ENCODE measurements at places on chromosomes 16 and 17.
A peak's percentile ranks its signal among the peaks of the same experiment; 100 is the strongest.

DNA sequence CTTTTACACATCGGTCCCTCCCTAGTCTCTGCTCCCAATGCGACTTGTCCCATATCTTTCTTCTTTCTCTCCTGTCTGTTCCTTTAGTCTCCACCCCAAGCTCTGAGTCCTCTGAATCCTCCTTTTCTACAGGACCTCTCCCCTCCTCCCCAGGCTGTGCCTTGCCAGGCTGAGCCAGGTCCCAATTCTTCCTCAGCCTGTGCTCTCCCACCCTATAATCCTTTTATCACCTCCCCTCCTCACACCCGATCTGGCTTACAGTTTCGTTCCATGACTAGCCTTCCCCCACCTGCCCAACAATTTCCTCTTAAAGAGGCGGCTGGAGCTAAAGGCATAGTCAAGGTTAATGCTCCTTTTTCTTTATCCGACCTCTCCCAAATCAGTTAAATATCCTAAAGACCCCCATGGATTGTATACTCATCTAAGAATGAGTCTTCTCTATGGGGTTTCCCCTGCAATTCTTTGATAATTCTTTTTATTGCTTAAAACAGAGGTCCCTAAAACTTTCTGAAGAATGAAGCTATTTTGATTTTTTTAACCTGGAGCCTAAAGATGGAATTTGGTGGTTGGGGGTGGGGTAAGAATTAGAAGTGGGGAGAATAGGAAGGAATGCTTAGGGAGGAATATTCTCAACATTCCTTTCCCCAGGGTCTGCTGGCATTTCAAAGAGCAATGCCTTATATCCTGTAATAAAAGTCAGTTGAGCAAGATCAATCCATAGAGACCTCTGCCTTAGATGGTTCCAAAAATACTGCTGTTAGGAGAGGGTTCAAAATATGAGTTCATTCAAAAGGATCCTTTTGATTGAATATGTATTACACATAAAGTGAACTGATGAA, 102.8 kb downstream of the MYO1D start:
- no peak for DNase-seq

GRCh38 chr16:79897104-79897452, 296.5 kb upstream of the MAF start:
- DNase-seq, result no peak

- DNase-seq, result no peak
Measured at GRCh38 chr16:88597856-88598491, 27.8 kb downstream of the ZC3H18 start.

GRCh38 chr17:47929218-47930000, 12.0 kb upstream of the PNPO start:
- DNase-seq, result no peak

- no peak for DNase-seq
Measured at GRCh38 chr16:47506800-47507199, 45.7 kb downstream of the PHKB start.

DNA sequence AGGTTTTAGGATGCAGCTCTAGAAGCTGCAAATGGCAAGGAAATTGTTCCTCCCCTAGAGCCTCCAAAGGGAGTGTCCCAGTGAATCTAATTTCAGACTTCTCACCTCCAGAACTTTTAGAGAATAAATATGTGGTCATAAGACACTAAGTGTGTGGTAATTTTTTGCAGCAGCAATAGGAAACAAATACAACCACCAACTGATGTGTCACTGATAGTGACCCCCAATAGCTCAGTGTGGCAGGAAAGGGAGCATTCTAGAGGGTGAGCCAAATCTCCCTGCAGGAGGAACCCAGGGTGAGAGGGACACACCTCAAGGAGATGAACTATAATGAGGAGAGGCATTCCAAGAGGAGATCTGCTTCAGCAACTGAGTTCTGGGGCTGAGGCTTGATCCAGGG, 4.1 kb downstream of the CCL4L2 start:
- no peak for DNase-seq

GRCh38 chr17:74239172-74239571, 25.8 kb downstream of the TTYH2 start:
- DNase-seq, result no peak

- DNase-seq, result no peak
Measured at GRCh38 chr16:58046936-58047335, 21.4 kb downstream of the MMP15 start.

DNA sequence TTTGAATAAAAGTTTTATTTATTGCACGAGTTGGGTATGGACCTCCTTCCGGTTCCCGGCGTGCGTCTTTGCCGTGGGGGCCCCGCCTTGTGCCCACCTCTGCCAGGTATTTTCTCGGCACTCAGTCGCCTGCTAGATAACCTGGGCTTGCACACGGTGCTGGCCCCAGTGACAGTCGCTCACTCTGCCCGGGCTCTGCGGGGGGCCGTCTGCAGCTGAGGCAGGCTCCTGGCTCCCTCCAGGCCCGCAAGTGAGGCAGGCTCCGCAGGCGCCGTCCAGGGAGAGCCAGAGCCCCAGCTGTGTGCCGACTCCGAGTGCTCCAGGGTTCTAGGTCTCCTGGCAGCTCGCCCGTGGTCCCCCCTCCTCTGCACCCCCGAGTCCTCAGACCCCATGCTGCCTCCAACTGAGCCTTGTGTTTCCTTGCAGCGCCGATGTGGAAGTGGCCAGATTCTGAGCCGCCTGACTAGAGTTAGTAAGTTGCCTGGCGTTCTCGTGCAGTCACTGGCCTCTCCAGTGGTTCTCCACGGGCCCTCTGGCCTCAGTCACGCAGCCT, 54.7 kb upstream of the PVALEF start:
- no peak for DNase-seq

GRCh38 chr17:9522074-9522473, 53.5 kb downstream of the STX8 start:
- DNase-seq, result no peak

GRCh38 chr16:69286941-69287713, 24.0 kb upstream of the VPS4A start:
- peak; percentile 33 for DNase-seq

DNA sequence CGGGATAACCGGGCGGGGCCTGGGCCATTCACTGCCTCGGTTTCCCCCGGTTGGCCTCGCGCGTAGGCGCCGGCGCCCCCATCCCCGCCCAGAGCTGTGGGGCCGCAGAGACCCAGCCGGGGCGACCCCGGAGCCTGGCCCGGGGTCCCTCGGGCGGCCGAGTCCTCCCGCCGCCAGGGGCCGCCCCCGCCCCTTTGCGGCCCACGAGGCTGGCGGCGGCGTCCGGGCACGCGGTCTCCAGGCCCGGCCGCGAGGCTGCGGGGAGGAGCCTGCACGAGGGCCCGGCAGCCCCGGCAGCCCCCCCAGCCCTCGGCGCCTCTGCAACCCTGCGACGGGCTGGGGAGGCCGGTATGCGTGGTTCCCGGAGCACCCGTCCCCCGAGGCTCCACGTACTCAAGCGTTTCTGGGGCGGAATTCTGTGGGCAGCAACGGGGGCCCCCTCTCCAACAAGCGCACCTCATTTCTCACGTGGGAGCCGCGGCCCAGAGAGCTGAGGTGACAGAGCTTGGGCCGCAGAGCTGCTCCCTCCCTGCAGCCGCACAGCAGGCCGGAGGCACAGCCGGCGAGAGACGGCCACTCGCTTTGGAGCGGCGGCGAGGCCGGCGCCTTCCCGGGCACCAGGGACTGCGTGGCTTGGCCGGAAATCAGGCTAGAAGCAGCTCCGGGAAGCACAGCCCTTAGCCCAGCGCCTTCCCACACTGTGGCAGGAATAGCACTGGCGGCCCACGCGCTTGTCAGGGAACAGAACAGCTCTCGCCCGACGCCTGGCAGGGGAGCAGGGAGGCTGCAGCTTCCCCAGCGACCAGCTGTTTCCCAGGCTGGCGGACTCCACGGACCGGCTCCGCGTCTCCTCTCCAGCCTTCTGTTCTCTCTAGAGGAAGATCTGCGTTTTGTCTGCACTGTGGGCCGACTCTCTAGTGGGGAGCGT, 867 bp upstream of the LIMD2 start:
- no peak for DNase-seq

DNA sequence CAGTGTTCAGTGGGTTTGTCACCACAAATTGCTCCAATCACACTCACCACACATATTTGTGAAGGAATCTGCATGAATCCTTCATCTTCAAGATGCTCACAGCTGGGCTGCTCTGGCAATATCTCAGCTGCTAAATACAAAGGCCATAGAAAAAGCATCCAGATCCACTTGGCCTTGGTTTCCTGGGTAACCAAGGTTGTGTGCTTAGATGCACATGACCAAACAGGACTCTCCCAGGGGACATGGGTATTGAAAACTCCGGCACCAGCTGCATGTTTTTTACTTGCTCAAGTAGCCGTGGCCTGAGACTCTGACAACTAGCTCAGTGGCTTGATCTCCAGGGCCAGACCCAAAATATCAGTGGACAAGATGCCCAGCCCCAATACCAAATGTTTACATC, 131.3 kb downstream of the CBLN1 start:
- no peak for DNase-seq

GRCh38 chr16:56580391-56581048, 8.8 kb upstream of the MT3 start:
- no peak for DNase-seq

DNA sequence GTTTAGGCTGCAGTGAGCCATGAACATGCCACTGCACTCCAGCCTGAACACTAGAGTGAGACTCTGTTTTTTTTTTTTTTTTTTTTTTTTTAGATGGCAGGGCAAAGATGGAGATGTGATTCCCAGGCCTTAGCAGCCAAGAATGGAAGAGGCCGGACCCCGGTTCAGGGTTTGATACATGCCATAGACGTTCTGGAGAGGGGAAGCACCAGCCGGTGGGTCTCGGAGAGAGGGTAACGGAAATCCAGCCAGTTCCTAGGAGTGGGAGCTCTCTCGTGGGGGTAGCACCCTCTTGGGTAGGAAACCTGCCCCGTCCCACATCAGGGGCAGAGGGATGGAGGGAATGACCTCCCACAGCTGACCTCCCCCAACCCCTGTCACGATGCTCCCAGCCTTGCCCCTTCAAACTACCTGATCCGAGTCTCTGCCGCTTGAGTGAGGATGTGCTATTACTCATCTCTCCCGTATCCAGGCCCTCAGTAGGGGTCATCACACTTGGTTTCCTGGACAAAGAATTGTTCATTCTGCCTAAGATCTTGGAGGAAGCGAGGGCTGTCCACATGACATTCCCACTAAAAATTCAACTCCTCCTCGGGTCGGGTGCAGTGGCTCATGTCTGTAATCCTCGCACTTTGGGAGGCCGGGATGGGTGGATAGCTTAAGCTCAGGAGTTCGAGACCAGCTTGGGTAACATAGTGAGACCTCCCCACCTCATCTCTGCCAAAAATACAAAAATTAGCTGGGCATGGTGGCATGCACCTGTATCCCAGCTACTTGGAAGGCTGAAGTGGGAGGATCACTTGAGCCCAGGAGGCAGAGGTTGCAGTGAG, 47.3 kb downstream of the MIS12 start:
- DNase-seq, result no peak

DNA sequence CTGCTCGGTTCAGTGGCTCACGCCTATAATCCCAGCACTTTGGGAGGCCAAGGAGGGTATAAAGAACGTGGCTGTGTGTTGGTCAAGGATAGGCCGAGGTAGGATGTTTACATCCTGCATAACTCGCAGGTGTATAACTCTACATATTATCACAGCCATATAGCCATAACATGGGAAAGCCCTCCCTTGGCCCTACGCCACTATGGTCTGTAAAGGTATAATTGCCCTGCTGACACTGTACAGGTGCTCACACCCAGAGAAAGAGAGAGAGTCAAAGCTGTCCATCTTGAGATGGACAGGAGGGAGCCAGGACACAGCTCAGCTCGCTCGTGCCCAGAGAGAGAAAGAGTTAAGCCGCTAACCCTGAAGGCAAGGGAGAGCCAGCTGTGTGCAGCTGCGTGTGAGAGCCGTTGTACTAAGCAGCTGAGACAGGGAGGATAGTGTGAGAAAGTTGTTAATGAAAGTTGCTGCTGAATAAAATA, 30.4 kb upstream of the DHX8 start:
- no peak for DNase-seq

GRCh38 chr17:30586818-30587595, 109.8 kb downstream of the GOSR1 start:
- no peak for DNase-seq

GRCh38 chr17:44502598-44503146, 534 bp downstream of the GPATCH8 start:
- DNase-seq, result no peak

DNA sequence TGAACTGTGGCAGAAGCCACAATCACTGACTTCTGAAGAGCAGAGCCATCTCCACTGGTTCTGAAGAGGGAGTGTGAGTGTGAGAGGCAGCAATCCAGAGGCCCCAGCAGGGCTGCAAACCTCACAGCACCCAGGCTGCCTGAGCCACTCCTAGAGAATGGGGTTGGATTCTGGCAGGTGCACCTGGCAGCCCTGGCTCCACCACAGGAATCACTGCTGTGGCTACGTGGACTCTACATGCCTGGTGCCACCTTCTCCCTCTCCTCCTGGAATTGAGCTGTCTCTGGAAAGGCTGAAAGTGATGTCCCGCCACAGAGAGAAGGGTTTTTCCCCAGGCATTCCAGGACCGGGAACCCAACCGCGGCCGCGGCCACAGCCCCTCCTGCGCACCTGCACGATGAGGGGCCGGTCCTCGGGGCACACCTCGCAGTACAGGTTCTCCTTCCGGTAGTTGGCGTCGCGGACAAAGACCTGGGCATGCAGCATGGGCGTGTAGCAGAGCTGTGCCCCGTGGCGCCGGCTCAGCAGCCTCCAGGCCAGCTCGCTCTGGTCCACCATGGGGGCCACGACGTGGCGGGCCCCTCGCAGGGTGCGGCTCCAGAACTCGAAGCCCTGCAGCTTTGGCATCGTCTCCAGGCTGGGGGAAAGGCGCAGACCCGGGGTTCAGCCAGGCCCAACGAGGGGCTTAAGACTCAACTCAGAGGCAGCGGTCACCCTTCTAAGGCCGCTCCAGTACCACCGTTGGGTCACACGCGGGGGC, 991 bp downstream of the DUS1L start:
- DNase-seq, result no peak

DNA sequence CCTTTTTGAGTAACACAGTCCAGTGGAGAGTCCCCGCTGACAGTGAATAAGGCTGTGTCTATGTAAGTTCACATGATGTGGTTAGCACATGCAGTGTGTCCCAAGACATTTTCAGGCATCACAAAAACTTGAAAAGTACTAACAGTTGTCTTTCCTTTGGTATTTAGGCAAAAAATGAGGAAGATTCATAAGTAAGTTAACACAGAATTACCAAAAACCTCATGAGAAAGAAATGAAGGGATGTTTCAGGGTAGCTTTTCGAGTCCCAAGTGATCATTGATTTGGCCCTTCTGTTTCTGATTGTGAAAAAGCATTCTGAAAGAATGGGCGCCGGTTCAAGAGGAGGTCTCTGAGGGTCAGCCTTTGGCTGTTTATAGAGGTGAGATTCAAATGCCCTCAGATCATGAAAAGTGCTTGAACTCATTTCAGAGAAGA, 529 bp upstream of the ASPA start:
- DNase-seq, result no peak

- no peak for DNase-seq
Measured at GRCh38 chr17:57995076-57995956, 7.3 kb upstream of the VEZF1 start.

- DNase-seq, result no peak
Measured at GRCh38 chr16:69478685-69479084, 54.3 kb downstream of the CYB5B start.

All from HS-5 (cell line).